ENCODE measurements at places on chromosomes 12 and 14.

DNA sequence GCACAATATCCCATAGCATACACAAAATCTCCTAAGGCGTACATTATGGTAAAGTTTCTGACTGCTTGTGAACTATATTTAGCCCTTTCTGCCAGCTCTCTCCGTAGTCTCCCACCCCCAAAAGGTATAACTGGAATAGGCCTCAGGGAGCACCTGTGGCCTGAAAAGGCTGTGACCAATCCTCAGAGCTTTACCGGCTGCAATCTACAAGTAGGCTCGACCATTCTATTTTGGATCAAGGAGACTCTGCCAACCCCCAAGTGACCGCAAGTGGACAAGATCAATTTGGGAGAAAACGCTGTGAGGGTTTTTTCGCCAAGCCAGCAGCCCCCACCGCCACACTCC lies 1.2 kb downstream of the PPTC7 start:
- DNase-seq, result no peak

GRCh38 chr12:92356425-92356824 lies 210.8 kb upstream of the BTG1 start:
- DNase-seq, result no peak

DNA sequence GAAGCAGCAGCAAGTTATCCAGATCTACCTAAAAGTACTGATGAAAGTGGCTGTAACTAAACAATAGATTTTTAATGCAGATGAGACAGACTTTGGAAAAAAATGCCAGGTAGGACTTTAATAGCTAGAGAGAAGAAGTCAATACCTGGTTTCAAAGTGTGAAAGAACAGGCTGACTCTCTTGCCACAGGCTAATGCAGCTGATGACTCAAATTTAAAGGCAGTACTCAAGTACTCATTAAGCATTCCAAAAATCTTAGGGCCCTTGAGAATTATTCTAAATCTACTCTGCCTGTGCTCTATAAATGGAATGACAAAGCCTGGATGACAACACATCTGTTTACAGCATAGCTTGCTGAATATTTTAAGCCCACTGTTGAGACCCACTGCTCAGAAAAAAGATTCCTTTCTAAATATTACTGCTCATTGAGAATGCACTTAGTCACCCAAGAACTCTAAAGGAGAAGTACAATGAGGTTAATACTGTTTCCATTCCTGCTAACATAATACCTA lies 68.6 kb upstream of the SYT1 start:
- DNase-seq, result no peak

- DNase-seq, result no peak
These were observed 3.0 kb downstream of the KRT73 start for GRCh38 chr12:52615208-52615868.

- no peak for DNase-seq
These were observed 85.4 kb upstream of the MANSC4 start for GRCh38 chr12:27865421-27865820.

DNA sequence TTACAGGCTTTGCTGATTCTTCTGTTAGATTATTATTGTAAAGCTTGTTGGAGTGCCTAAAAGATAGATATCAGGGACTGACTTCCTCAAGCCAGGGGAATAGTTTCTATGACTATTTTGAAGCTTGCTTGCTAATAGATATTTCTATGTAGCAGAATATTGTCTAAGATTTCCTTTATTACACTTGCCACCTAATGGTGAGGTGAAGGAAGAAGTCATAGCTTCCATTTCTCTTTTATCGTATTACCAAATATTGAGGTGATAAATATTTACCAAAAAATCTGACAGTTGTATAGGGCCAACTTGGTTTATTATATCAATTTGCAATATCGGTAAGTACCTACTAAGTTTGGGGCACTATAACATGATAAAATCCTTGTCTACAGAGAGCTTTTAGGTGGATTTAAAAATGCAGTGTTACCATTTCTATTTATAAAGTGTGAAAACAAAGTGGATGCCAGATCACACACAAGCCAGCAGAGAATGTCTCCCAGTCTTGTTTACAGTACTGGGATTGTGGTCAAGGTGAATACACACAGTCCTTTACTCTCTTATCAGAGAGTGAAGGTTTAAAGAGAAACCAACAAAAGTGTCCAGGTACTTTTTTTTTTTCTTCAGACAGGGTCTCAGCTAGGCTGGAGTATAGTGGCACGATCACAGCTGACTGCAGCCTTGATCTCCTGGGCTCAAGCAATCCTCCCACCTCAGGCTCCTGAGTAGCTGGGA lies 137.9 kb downstream of the IGF1 start:
- DNase-seq, result peak; percentile 23

Measured in HuH-7 (cell line).